ENCODE measurements at places on chromosomes 16 and 17.

DNA sequence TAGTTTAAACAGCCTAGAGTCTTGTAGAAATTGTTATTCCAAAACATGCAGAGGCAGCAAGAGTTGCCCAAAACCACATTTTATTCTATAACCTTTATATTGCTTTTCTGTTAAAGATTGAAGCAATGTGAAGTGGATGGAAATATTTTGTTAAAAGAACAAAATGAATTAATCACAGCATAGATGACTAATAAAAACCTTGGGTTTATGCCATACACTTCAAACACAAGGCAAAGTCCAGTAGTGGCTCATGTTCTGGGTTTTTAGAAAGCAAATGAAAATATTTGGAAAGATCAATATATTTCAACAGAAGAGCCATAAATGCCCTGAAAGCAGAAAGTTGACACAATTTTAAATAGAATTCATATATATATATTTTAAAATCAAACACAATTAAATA is 36.7 kb upstream of the ULK2 start:
- no peak for DNase-seq

DNA sequence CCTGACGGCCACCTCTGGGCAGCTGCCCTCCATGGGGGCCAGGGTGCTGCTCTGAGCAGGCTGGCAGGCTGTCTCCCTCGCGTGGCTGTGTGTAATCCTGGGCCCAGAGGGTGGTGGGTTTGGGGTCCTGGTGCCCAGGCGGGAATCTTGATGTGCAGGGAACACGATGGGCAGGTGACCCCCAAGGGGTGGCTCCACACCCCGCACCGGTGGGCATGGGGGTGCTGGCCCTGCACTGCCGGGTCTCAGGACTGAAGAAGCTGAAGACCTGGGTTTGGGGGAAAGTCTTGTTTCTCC is 8.6 kb downstream of the CHMP6 start:
- DNase-seq: no peak

DNA sequence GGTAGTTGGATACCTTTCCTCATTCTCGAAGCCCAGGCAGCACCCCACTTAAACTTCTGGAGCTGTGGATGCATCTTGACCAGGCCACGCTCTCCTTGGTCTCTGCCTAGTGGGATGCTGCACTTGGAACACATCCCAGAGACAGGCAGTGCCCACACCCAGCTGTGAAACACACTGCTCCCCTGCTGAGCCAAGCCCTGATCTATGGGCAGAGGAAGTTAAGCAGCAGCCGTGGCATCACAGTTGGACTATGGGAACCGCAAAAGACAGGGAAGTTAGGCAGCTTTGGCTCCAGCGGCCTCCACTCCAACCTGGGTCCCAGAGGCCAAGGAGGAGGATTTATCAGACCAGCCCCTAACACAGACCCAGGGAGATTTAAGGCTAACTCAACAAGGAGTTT is 284.8 kb upstream of the CCL2 start:
- DNase-seq: no peak

DNA sequence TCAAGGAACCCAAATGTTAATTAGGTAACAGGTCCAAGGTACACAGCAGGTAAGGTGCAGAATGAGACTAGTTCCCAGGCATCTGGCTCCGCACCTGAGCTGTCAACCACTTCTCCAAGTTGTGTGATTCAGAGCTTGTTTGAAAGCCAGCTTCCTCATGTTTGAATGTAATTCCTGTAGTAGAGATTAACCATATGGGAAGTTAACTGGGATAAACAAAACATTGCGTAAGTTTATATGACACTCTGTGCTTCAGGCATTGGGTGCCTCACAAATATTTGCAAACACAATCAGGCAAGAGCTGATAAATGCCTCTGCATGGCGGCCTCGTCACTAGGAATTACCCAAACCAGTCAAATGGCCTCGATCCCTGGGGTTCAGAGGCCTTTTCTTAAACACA is 27.9 kb upstream of the CPHXL start:
- DNase-seq: no peak

- DNase-seq: no peak
Observed at GRCh38 chr17:47265983-47266541, 12.4 kb downstream of the ITGB3 start.

GRCh38 chr17:69500911-69501429 is 86.5 kb downstream of the MAP2K6 start:
- no peak for DNase-seq

DNA sequence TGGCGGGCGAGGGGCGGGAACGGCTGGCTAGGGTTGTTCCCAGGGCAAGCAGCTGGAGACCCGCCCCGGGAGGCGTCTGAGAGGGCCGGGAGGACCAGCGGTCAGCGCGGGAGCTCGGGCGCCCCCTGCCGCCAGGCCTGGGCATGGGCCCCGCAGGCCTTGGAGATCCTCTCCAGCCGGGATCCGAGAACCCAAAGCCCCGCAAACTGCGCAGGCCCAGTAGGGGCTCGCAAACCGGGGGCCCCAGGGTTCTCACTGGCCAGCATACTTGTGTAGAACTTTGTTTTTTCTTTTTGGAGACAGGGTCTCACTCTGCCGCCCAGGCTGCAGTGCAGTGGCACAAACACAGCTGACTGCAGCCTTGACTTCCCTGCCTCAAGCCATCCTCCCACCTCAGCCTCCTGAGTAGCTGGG is 20.8 kb upstream of the ZNF423 start:
- DNase-seq: no peak

DNA sequence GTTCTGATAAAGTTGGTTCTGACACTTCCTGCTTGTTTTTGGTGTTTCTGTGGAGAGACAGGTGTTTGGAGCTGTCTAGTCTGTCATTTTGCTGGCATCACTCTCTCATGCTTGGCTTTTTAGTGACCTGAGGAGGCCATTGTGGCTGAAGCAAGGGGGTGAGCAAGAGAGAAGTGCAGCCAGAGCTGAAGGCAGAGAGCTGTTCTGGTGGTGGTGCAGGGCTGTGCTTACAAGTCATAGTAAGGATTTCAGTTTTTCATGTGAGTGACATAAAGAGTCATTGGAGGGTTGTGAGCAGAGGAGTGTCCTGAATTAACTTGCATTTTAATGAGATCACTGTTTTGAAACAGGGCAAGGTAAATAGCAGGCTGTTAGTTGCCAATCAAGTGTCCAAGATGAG is 97.5 kb downstream of the CHD9 start:
- DNase-seq: no peak

DNA sequence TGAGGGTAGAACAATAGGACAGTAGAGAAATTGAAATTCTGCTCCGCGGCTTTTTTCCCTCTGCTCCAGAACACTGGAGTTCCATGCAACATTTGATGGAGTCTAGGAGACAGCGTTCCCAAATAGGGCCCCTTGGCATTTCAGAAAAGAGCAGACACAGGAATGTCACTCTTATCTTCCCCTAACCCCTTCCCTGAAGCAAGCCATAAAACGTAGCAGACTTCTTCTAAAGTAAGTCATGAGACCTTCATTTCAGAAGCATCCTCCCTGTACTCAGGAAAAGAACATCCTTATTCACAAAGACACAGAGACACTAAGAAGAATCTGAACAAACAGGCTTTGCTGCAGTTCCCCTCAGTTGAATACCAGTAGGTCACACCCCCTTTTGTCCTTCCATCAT is 296.1 kb upstream of the SOX9 start:
- no peak for DNase-seq

- DNase-seq: no peak
Observed at GRCh38 chr17:55530064-55530463, 18.8 kb upstream of the SMIM36 start.

GRCh38 chr17:81884520-81884919 is 6.9 kb downstream of the ALYREF start:
- no peak for DNase-seq

DNA sequence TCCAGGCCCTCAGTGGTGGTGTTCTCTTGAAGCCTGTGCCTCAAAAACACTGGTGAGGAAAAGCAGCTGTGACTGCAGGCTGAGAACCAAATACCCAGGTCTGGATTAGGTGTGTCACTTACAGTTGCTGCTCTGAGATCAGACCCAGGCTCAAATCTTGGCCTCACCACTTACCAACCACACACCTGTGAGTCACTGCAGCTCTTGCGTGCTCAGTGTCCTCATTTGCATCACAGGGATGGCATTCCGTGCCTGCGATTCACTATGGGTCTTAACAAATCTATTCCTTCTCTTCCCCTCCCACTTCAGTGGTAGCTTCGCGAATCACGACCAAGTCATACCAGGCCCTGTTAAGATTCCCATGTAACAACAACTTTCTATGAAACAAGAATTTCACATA is 233.4 kb upstream of the HSBP1 start:
- no peak for DNase-seq

DNA sequence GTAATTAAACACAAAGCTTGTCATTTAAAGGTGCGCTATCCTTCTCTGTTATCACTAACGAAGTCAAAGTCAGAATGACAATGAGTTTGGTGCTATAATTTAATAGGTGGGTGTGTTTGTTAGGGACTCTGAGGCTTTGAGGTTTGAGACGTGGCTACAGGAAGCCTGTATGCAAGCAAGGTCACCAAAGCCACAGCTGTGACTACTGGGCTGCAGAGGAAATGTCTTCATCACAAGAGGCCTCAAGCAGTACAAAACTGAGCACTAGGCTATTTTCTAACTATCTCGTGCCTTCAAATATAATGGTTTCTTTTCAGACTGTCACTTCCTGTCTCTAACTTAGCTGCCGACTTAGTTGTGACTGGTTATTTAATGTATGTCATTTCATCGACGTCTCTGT is 141.2 kb downstream of the AATF start:
- no peak for DNase-seq

GRCh38 chr17:65790241-65790640 is 228.8 kb upstream of the AXIN2 start:
- no peak for DNase-seq

DNA sequence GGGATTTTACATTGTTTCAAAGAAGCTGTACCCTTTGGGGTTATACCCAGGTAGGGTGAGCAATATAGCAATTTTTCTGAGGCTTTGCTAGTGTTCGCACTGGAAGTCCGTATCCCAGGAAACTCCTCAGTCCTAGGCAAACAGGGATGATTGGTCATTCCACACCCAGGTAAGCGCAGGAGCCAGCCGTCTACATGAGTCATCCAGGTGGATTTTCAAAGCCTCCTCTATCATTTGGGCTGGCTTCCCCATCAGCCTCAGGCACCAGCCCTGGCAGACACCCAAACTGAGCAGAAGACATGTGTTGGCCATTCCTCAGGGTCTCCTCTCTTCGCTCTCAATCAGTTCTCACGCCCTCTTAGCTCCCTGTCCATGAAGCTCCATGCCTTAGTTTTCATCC is 135.6 kb downstream of the AIPL1 start:
- DNase-seq: no peak

DNA sequence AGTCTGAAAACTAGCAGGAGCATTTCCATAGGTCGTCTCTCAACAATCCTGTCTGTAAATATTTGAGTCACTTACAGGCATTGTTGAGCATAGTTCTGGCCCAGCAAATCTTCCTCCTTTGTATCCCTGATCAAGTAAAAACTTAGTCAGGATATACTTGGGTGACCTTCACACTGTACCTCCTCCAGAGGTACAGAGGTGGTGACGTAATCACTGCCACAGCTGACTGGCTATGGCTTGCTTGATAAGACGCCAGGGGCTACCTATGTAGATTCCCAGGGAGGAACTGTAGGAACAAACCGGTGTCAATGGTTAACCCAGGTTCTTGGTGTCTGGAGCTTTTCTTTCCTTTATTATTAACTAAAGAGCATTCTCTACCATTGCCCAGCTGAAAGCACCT is at the start of gene KCNJ16:
TSS of gene KCNJ16 (plus strand) at position 270 of the 400 bp plus-strand sequence. CDS start 56,863 bp downstream, outside the sequence.
- DNase-seq: no peak

- DNase-seq: no peak
Observed at GRCh38 chr17:4436846-4437245, 3.1 kb downstream of the SPNS3 start.

DNA sequence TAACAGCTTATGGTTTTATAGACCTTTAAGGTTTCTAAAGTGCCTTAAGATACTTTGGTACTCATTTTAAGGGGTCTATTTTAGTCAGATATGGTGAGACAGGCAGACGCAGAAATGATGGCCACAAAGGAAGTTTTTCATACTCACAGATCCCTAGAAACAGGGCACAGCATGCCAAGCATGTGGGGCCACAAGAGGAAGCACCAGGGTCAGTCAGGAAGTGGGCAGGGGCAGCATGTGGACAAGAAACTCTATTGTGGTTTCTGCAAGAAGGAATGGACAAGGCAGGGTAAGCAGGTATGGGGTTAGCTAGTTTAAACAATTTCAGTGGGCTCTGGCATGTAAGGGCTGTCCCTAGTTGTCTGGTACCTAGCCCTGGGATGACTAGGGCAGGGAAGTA is 8.5 kb downstream of the EFCAB3 start:
- no peak for DNase-seq

- DNase-seq: no peak
Observed at GRCh38 chr16:53511403-53512280, 8.6 kb upstream of the AKTIP start.

GRCh38 chr17:76500747-76501017 is 541 bp downstream of the RHBDF2 start:
- DNase-seq: no peak

GRCh38 chr16:70772493-70772892 is 28.5 kb downstream of the VAC14 start:
- no peak for DNase-seq

GRCh38 chr17:5661491-5662125 is 77.3 kb upstream of the NLRP1 start:
- DNase-seq: no peak

DNA sequence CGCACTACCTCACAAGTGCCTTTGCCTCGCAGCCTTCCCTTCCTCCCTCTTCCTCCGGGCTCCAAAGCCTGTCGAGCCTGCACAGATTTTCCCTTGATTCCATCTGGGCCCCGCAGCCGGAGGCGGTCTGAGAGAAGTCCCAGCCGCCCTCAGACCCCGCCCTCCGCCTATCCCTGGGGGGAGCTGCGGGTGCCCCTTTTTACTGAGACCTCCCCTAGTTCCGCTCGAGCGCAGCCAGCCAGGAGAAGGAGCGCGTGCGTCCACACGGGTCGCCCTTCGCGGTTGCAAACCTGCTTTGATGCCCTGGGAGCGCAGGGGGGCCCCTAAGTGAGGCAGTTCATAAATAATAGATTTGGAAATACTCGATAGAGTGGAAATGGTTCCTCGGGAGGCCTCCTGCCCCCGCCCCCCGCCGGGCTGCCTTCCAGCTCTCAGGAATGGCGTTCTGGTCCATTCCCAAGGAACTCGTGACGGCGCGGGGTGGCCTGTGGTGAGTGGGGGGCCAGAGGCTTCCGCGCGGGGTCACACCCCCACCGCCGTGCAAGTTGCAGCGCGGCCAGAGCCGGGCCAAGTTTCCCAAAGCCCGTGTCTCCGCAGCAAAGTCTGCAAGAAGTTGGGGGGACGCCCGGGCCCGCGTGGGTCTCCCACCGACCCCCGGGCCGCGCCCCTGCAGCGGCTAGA is 610 bp downstream of the C16orf74 start:
- no peak for DNase-seq

GRCh38 chr16:29915590-29916247 is 10.3 kb downstream of the KCTD13 start:
- no peak for DNase-seq

- DNase-seq: no peak
Observed at GRCh38 chr16:28513484-28514181, 7.0 kb upstream of the IL27 start.

All from head of caudate nucleus (tissue), 42 donors.